ENCODE measurements at places on chromosomes 11 and 22. TPM values are rescaled to one million over a fixed set of nuclear protein-coding genes. Genes with fewer than 3 reads are reported as not detected.
A peak's percentile ranks its signal among the peaks of the same experiment; 100 is the strongest.

The KCNK7 gene
- 0.81 TPM for total RNA-seq

DNA sequence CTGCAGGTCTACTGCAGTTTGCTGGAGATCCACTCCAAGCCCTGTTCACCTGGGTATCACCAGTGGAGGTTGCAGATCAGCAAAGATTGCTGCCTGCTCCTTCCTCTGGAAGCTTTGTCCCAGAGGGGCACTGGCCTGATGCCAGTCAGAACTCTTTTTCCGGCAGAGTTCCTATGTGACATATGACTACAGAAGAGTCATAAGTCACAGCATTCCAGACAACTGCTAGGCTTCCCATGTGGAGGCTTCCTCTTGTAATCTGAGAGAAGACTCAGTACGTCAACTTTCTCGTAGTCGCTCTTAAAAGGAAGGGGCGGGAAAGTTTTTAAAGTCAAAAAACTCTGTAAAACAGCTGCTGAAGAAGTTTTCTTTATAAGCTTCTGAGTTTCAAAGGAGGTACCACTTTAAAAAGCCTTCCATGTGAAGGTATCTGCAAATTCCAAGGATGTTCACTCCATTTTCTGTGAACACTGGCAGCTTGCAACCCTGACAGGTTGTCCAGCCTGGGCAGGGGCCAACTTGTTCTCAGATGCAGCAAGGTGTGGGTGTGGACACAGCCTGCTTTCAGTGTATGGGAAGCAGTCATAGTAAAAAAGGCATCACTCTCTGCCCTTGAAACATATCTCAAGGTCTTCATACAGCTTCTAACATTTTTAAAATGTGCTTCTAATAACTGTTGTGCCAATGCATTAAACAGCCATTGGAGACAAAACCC is 97.8 kb downstream of the ME3 start:
- DNase-seq: no peak

The APOA5 gene
- total RNA-seq: not detected

The ZNRF3 gene
- total RNA-seq: 5.0 TPM

DNA sequence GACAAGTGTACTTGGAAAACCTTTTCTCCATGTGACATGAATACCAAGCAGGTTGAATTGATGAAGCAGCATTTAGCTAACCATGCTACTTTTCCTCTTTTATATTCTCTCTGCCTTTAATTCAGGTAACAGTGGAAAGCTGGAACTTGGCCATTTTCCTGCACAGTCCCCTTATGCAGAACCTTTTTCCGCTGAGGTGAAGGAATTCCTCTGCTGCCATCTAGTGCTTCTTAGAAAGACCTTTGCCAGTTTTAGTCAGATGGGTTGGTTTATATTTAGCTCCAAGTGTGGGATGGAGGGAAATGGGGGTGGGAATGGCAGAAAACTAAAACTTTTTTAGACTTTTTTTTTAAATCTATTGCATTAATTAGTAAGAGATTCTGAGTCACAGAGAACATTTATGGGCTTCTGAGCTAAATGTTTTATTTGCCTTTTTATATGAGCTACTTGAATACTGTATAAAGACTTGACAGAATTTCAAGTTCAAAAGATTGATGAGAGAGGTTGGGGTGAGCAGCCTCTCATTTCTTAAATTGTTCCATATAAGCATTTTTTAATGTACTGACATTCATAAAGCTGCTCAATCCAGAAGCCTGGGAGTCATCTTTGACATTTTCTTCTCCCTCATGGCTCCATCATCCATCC is 153.9 kb upstream of the ZC3H12C start:
- no peak for DNase-seq

The KRTAP5-7 gene
- total RNA-seq: not detected

- DNase-seq: no peak
Measured at GRCh38 chr11:107956543-107956942, 28.3 kb downstream of the RAB39A start.

The HDAC10 gene
- total RNA-seq: 12.0 TPM

GRCh38 chr11:33774736-33775466 is 581 bp upstream of the FBXO3 start:
- DNase-seq: peak; percentile 56

DNA sequence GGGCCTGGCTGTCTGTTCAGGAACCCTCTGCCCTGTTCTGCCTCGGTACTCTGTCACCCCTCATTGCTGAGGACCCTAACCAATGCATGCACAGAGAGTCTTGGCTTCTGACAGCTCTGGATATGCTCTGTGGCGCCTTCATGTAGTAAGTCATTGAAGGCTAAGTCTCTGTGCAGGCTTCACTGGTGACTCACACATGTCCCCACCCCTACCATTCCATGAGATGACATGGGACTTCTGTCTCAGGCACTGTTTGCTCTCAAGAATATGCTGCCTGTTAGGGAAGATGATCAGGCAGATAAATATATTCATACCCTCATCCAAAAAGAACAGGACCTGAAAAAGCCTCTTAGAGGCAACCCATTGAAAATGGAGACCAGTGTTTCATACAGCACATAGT is 43.6 kb upstream of the HORMAD2 start:
- no peak for DNase-seq

GRCh38 chr11:72591785-72592502 is 82.3 kb downstream of the PDE2A start:
- DNase-seq: no peak

DNA sequence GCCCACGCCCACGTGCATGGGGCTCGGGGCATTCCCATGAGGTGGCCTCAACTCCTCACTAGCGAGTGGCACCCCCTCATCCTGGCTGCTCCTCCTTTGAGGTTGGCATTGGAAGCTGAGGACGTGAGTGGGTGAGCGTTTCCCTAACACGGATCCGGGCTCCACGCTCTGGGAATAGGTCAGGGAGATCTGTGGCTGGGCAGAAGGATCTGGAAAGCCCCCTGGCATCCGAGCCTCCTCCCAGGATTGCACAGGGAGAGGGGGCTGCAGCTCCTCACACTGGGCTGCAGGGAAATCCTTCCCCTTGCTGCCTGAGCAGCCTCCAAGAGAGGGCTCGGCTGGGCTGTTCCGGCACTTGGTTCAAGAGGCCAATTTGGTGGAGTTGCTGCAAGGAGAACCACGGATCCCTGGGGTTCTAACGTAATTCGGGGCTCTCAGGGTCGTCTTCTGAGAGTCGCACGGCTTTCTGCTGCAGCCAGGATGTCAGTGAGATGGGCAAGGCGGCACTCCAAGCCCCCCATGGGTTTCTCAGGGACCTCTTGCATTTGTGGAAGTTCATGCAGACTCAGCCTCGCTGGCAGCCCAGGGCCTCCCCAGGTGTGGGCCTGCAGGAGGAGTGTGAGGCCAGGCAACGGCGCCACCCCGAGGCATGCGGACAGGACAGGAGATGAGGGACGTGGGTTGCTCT is 1119.0 kb downstream of the BRD1 start:
- DNase-seq: no peak

The OR4A5 gene
- not detected for total RNA-seq

DNA sequence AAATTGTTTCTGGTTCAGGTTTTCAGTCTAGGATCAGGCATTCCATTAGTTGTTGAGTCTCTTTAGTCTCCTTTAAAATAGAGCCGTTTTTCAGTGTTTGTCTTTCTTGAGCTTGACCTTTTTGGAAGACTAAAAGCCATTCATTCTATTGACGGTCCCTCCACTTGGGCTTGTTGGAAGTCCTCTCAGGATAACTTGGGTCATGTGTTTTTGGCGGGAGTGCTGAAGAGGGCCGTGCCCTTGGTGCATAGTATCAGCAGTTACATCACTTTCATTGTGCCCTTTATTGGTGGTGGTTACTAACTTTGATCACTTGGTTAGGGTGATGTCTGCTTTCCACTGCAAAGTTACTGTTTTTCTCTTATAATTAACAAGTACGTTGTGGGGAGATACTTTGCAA is 20.8 kb downstream of the CECR2 start:
- DNase-seq: no peak

GRCh38 chr11:121688055-121688491 is 235.3 kb upstream of the SORL1-AS1 start:
- DNase-seq: no peak

DNA sequence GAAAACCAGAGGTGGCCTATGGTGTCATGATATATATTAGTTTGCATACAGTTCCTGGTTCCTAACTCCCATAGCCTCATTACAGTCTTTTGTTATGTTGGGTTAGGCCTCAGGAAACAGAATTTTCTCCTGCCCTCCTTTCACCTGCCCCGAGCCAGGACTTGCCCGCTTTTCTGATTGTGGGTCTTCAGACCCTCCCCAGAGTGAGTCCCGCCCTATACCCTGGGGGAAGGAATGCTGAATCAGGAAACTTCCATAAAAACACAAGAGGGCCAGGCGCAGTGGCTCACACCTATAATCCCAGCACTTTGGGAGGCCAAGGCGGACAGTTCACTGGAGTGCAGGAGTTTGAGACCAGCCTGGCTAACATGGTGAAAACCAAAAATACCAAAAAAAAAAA is 70.9 kb downstream of the SLC35F2 start:
- DNase-seq: no peak

DNA sequence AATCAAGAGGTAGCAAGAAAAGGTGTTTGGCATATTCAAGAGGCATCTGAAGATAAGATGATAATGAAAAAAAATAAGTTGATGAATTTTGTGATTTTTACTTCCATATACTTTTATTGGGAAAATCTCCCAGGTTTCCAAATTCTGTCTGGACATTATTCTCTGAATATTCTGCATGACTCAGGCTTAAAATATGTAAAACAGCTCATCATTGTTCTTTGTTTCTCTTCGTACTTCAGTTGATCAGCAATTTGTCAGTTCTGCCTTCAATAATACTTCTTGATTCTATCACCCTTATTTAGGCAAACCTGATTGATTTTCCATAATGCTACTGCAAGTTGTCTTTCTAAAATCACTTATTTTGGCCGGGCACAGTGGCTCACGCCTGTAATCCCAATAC is 30.2 kb downstream of the GTF2H1 start:
- DNase-seq: no peak

DNA sequence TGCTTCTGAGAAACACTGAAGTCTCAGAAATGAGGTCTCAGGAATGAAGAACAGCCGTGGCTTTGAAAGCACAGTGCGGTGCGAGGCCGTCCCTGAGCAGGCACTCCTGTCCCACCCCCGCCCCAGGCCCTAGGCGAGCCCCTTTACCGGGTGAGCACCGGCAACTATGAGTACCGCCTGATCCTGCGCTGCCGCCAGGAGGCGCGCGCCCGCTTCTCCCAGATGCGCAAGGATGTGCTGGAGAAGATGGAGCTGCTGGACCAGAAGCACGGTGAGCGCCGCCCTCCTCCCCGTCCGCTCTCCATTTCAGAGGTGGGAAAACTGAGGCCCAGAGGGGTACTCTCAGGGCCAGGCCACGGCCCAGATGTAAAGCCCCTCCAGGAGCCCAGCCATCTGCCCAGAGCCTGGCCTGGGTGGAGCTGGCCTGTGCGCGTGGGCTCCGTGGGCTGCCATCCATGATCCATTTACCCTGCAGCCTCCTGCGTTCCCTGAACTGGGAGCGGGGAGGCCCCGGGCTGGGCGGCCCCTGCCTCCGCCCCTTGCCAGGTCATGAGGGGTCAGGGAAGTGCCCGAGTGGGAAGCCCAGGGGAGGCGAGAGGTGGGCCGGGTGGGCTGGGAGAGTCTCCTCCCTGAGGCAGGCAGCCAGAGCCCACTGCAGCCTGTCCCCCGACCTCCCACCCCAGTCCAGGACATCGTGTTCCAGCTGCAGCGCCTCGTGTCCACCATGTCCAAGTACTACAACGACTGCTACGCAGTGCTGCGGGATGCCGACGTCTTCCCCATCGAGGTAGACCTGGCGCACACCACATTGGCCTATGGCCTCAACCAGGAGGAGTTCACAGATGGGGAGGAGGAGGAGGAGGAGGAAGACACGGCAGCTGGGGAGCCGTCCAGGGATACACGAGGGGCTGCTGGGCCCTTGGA is 9.5 kb downstream of the SLC16A8 start:
- peak; percentile 52 for DNase-seq

DNA sequence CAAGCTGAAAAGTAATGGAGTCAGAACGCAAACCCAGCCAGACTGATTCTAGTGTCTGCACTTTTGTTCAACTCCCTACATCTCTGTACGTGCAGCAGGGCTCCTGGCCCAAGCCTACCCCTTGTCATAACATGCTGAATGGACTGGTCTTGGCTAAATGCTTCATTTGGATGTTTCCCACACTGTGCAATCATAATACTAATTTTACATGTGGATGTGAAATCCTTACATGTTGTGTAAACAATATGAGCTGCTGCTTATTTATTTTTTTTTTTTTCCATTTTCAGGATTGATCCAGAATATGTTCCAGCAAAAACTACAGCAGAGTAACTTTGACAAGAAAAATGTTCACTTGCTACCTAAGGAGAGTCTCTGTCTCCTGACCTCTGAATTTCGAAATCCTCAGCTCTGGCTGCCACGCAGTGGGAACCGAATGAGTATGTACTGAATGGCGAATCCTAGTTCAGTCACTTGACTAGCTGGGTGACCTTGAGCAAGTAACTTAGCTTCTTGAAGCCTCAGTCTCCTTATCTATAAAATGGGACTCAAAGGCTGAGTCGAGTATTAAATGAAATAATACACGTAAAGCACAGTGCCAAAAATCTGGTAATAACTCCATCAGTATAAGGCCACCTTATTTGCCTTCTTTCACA is 133.4 kb downstream of the EHF start:
- DNase-seq: no peak

The GAL3ST3 gene
- 0.73 TPM for total RNA-seq

All from Right ventricle myocardium superior (tissue), 1 donor.